NCI-H146 (cell line): ENCODE measurements at places on chromosomes 3 and 15.

DNA sequence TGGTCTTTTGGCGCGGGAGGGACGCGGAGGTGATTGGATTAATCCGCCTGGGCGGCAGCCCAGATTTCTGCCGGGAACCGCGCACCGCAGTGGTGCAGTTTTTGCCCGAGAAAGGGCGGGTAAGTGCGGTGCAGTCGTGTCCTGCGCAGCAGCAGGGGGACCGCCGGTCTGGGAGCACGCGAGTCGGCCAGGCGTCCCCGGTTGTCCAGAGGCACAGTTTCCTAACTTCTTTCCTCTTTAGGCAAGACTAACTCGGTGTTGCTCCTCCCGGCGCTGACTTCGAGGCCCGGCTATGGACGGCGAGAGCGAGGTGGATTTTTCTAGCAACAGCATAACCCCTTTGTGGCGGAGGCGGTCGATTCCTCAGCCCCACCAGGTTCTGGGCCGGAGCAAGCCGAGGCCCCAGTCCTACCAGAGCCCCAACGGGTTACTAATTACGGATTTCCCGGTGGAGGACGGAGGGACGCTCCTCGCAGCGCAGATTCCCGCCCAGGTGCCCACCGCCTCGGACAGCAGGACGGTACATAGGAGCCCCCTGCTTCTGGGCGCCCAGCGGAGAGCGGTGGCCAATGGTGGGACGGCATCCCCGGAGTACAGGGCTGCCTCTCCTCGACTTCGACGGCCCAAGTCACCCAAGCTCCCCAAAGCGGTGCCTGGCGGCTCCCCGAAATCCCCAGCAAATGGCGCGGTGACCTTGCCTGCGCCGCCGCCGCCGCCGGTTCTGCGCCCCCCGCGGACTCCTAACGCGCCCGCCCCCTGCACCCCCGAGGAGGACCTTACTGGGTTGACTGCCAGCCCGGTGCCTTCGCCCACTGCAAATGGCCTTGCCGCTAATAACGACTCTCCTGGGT is 736 bp downstream of the ARHGEF26 start:
- DNase-seq: peak; percentile 76

DNA sequence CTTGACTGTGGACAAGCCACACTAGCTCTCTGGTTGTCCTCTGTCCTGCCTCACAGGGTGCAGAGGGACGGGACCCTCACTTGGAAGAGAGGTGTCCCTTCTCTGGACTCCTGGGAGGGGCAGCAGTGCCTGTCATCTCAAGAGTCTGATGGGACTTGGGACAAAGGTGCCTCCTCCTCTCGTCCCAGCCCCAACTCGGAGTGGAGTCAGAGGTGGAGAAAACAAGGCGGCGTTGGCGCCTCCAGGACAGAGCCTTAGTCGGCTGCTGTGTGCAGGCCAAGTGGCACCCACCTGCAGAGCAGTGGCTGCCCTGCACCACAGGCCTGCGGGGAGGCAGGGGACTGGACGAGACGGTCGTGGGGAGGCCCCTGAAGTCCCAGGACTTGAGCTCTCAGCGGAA is 9.4 kb upstream of the SEC13 start:
- no peak for DNase-seq

DNA sequence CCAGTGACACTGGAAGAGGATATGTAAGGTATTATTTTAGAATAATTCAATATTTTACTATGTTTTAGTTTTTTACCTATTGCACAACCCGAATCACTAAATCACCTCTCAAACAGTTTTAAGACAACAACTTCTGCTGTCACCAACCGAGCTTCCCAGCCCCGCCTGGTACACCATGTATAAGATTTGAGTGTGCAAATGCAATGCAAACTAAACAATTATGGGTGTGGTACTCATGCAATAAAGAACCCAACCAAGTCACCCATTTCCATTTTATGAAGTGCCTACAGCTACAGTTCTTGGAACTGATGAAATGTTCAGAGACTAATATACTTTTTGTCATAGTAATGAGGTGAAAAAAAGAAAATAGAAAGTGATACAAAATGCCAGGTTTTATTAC is 256.2 kb downstream of the TAFA4 start:
- no peak for DNase-seq

- DNase-seq: no peak
Measured at GRCh38 chr3:144028798-144029411, 57.3 kb downstream of the DIPK2A start.

DNA sequence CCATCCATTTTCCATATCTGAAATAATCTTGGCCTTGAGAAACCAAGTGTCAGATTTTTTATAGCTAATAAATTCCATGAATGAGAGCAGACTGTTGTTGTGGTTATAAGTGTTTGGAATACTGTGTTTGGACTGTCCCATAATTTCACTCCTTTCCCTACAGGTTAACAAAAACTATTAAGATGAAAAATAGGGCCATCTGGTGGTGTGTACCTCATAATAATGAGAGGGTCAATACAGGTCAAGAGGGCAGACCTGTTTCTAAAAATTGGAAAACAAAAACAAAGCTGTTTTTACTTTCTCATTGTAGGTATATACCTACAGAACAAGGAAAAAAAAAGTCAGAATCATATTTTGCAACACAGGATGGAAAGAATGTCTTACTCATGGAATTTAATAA is 553.8 kb upstream of the SGO1 start:
- no peak for DNase-seq

DNA sequence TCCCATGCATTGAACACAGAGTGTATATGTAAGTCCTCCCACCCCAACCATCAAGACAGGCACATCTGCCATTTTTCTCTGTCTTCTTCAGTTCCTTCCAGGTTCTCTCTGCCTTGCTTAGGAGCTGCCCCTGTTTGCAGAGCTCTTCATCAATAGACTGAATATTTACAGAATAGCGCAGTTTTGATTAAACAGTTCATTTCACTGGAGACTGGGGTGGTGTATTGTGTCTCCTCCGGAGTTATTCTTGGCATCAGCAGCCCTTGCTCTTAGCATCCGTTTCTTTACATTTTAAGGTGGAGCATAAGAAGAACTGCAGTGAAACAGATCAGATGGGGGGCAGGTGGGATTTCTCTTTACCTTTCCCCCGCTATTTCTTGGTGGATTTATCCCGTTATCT is 87.7 kb downstream of the LIPC start:
- no peak for DNase-seq

GRCh38 chr15:39864116-39864515 is 56.0 kb downstream of the GPR176 start:
- no peak for DNase-seq
